ENCODE measurements at places on chromosomes 7 and 10. TPM values are rescaled to one million over a fixed set of nuclear protein-coding genes. Genes with fewer than 3 reads are reported as not detected.

DNA sequence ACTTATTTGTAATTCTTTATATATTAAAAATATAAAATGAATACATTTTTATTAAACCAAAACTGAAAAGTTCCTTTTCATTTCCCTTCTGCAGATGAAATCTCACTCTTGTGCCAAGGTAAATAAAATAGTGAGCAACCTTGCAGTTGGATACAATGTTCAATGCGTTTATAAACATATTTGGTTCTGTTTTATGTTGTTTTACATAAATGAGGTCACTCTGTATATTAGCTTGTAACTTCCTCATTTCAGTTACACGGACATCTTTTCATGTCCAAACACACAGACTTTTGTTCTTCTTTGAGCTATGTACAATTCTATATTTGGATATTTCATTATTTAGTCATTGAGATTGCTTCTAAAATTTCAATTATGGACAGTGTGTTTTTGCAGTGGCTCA, 107.7 kb downstream of the BBS9 start:
- H3K36me3 ChIP-seq: no peaks in the 10 kb centered on the region
- H3K27me3 ChIP-seq: no peaks in the 10 kb centered on the region
- DNase-seq: no peak

- no peak overlapping the region for H3K4me3 ChIP-seq
- peak overlapping the region; percentile 51 for H3K27ac ChIP-seq
- no peaks in the 10 kb centered on the region for H3K27me3 ChIP-seq
Measured at GRCh38 chr10:7908541-7909210, 90.4 kb downstream of the TAF3 start.

- no peak overlapping the region for H3K27ac ChIP-seq
- H3K27me3 ChIP-seq: peaks cover 5% of the 10 kb centered on the region
- no peaks in the 10 kb centered on the region for H3K36me3 ChIP-seq
- H3K4me1 ChIP-seq: peaks cover 3% of the 10 kb centered on the region
- DNase-seq: no peak
Measured at GRCh38 chr10:11541296-11541695, 70.2 kb downstream of the USP6NL start.

DNA sequence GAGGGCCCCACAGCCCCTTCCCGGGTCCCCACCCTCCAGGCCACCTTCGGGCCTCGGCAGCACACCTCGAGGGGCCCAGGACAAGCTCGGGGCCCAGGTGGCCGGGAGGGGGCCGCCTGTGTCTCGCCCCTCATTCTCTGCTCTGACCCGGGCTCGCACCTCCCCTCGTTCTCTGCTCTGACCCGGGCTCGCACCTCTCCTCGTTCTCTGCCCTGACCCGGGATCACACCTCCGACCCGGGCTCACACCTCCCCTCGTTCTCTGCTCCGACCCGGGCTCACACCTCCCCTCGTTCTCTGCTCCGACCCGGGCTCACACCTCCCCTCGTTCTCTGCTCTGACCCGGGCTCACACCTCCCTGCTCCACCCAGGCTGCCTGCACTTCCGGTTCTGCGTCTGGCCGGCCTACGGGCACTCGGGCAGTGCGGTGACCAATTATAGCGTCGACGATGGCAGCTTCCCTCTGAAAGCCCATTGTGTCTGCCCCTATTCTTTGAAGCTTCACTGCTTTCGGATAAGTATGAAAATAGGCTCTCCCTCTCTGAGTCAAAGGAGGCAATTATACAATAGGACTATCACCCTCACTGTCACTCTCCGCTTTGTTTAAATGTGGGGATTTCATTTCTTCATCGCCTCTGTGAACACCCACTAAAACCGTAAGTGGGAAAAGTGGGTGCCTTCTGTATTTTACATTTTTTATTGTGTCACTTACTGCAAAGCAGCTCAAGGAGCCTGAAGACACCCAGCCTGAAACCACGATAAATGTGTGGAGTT, 457.4 kb downstream of the DNAJB6 start:
- peaks cover 23% of the 10 kb centered on the region for H3K27me3 ChIP-seq
- H3K27ac ChIP-seq: peak overlapping the region; percentile 32
- no peaks in the 10 kb centered on the region for H3K36me3 ChIP-seq

DNA sequence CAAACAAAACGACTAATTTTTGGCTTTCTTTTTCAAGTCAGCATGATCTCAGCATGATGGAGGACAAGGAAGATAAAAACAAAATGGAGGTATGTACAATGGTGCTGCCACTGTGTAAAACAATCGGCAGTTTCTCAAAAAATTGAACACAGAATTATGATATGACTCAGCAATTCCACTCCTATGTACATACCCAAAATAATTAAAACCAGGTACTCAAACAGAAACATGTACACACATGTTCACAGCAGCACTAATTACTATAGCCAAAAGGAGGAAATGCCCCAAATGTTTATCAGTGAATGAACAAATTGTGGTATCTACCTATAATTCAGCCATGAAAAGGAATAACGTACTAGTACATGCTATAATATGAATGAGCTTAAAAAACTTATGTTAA, 29.9 kb downstream of the SNX13 start:
- H3K27ac ChIP-seq: no peak overlapping the region
- no peaks in the 10 kb centered on the region for H3K27me3 ChIP-seq
- no peak overlapping the region for H3K4me3 ChIP-seq
- H3K36me3 ChIP-seq: peaks cover 5% of the 10 kb centered on the region

GRCh38 chr10:7558036-7558435, 108.7 kb downstream of the ITIH5 start:
- H3K36me3 ChIP-seq: peaks cover 4% of the 10 kb centered on the region
- no peak overlapping the region for H3K4me3 ChIP-seq
- H3K4me1 ChIP-seq: peaks cover 2% of the 10 kb centered on the region
- DNase-seq: no peak
- H3K27me3 ChIP-seq: peaks cover 35% of the 10 kb centered on the region

DNA sequence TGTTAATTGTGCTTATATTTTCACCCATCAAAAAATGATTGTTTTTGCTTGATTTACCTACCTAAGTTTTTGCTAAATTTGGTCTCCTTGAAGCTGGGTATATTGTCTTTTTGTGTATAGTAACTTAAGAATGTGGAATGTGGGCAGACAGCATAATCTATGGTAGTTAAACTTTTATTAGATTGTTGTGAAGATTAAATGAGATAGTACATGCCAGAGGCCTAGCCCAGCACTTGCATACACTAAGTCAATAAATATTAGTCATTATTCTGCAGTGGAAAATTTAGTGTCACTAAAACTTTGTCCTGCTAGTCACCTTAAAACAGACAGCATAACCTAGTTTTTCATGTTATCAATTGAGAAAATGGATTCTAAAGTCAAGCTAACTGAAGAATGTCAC, 19.3 kb upstream of the RPA3 start:
- no peak overlapping the region for H3K4me3 ChIP-seq
- H3K4me1 ChIP-seq: peaks cover 3% of the 10 kb centered on the region
- no peak for DNase-seq

GRCh38 chr7:37901236-37901827, 15.3 kb downstream of the SFRP4 start:
- no peak overlapping the region for H3K27ac ChIP-seq
- H3K36me3 ChIP-seq: peaks cover 2% of the 10 kb centered on the region
- DNase-seq: no peak
- H3K27me3 ChIP-seq: peaks cover 50% of the 10 kb centered on the region

- no peak overlapping the region for H3K4me3 ChIP-seq
- H3K27ac ChIP-seq: peak overlapping the region; percentile 53
- H3K27me3 ChIP-seq: no peaks in the 10 kb centered on the region
- peaks cover 2% of the 10 kb centered on the region for H3K36me3 ChIP-seq
Measured at GRCh38 chr10:11986593-11987216, 55.9 kb downstream of the UPF2 start.

- DNase-seq: no peak
- H3K36me3 ChIP-seq: no peaks in the 10 kb centered on the region
- H3K27ac ChIP-seq: no peak overlapping the region
- no peak overlapping the region for H3K4me3 ChIP-seq
- H3K27me3 ChIP-seq: no peaks in the 10 kb centered on the region
- no peaks in the 10 kb centered on the region for H3K4me1 ChIP-seq
Measured at GRCh38 chr7:99422625-99423024, 13.9 kb downstream of the BUD31 start.

GRCh38 chr7:87528730-87529129, 53.2 kb upstream of the ABCB4 start:
- peaks cover 7% of the 10 kb centered on the region for H3K27me3 ChIP-seq
- no peak for DNase-seq
- H3K36me3 ChIP-seq: peaks cover 11% of the 10 kb centered on the region
- peaks cover 7% of the 10 kb centered on the region for H3K4me1 ChIP-seq

DNA sequence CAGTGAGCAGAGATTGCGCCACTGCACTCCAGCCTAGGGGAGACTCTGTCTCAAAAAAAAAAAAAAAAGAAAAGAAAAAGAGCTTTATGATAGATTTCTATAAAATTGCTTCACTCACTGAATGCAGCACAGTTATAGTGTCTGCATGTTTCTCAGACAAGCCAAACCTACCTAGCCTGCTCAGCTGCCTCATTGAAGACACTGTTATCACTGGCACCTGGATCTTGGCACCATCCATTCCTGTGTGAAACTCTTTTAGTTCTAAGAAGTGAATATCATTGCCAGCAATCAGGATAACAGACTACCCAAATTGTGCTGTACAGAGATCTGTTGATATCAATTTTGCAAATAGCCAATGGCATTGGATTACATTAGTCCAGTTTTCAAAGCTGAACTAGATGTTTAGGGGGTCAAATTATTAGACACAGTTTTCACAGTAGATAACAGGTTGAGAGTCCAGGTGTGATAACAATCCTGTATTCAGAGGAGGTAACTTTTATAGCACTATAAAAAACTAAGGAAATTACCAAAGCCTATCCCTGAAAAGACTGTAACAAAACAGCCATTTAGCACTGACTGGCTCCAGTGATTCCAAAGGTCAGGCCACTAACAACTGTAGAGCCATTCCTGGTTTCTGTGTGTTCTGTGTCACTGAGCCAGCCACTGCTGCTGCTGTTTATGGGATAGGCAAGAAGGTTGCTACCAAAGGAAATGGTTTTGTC, 17.1 kb downstream of the PDSS1 start:
- H3K36me3 ChIP-seq: peaks cover 3% of the 10 kb centered on the region
- no peak overlapping the region for H3K4me3 ChIP-seq
- no peak overlapping the region for H3K27ac ChIP-seq
- no peak for DNase-seq

ASIC3 gene
- 9.1 TPM for total RNA-seq

TEX47 gene
- not detected for total RNA-seq

SLC18A3 gene
- total RNA-seq: not detected

NPY4R gene
- total RNA-seq: not detected

EBLN1 gene
- total RNA-seq: not detected

Measured in T-helper 17 cell (primary cell).